ENCODE measurements at places on chromosomes 4 and X. TPM values are rescaled to one million over a fixed set of nuclear protein-coding genes. Genes with fewer than 3 reads are reported as not detected.

GRCh38 chrX:131217989-131218388 is 71.1 kb downstream of the IGSF1 start:
- no peak for DNase-seq

- no peak for DNase-seq
Observed at GRCh38 chr4:1400831-1401408, 5.3 kb downstream of the NKX1-1 start.

- DNase-seq, result no peak
Observed at GRCh38 chrX:38649221-38649620, 87.9 kb downstream of the TSPAN7 start.

- DNase-seq, result no peak
Observed at GRCh38 chr4:140367738-140368137, 5.7 kb upstream of the SCOC start.

CDS1 gene
- total RNA-seq, result 0.30 TPM

- no peak for DNase-seq
Observed at GRCh38 chr4:3193531-3194203, 55.3 kb upstream of the MSANTD1 start.

Measured in activated naive CD8-positive, alpha-beta T cell treated with anti-CD3 and anti-CD28 coated beads for 36 hours (primary cell).